ENCODE measurements at places on chromosomes 6 and 20.
A peak's percentile ranks its signal among the peaks of the same experiment; 100 is the strongest.

GRCh38 chr20:38607351-38607750, 5.7 kb downstream of the ARHGAP40 start:
- DNase-seq = no peak

DNA sequence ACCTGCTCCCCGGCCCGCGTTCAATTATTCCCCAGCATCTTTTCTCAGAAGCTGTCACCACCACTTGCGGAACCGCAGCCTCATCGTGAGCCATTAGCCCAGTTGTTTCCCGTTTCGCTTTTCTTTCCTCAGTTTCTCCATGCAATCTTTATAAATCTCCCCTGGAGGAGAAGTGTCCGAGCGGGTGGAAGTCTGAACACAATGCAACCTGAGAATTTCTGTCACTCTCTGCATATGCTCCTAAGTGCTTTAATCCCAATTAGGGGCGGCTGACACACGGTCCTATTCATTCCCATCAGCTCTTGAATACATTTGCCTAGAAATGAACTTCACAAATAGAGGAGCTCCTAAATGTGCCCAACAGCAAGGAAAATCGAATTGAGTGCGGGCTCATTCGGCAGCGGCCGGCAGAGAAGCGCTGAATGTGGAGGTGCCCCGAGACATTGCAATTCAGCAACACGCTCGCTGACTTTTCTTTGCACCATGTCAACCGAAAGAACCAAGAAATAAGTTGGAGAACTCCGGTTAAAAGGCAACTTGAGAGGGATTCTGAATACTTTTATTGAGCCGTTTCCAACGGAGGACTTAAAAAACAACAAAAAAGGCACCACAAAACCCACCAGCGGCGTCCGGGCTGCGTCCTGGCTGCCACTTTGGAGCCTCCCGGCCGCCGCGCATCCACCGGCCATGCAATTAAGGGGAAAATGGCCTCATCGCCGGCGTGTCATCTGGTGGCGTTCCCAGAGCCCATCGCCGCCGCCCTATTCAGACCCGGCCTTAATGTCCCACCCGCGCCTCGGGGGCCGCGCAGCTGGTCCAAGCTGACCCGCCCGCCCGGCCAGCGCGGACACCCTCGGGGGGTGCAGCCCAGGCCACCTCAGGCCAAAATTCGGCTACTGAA, 3.9 kb upstream of the PRDM13 start:
- DNase-seq = no peak

DNA sequence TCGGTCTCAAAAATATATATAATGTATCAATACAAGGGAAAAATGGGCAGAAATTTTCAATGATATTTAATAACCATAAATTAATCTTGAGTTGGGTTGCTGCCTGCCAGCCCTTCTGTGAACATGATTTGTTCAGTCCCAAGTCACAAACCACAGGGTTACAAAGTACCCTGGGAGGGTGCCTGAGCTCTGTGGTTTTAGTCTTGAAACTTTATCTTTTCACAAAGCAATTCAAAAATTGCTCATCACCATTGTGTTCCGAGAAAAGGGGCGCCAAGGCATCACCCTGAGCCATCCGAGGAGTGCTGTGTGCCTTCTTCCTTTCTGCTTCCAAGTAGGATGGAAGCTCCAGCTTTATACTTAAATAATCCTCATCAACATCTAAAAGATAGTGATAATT, 141.6 kb upstream of the AKAP12 start:
- DNase-seq = no peak

DNA sequence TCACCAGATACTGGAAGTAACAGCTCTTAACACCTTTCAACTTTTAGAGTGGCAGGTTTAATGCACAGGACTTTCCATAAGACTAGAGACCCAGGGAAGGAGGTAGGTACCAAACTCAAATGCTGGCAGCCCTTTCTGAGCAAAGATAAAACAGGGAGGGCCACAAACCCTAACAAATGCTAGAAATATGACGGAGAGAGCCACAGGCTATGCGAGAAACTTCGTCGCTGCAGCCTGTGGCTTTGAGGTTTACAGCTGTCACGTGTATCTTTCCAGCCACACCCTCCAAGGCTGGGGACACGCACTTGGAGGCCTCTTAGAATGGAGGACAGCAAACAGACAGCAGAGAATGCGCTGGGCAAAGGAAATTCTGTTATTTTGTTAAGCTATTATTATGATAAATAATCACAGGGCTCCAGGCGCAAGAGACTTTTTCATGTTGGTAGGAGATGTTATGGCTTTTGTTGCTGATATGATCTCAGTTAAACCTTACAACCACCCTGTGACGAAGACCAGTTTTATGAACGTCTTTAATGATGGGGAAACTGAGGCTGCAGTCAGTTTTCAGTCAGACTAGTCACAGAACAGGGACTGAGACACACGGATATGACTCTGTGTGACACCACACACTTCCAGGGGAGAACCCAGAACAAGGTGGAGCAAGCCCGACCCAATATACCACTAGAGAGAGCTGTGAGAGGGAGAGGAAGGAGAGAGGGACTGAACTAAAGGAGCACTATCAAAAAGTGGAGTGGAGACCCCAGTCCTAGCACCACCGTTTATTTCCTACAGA, 2.0 kb downstream of the TRAM2 start:
- peak; percentile 80 for DNase-seq

GRCh38 chr20:10521068-10521831, 86.1 kb downstream of the SLX4IP start:
- DNase-seq = peak; percentile 85

DNA sequence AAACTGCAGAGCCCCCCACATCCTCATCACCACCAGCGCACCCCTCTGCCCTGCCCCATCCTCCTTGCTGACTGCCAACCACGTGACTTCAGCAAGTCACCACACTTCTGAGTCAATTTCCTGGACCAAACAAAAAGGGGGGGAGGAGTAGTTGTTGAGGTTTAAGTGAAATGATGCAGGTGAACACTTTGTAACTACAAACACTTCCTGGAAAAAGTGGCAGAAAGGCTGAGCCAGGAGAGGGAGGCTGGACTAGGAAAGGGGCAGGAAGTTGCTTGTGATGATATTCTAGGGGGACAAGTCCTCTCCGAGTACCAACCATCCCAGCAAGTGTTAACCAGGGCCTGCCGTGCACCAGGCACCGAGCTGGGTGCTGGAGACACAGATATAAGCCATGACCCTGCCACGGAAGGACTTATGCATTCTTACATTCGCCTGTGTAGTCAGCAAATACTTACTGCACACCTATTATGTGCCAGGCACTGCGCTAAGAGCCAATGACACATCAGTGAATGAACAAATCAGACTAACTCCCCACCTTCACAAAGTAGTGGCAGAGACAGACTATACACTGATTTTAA, 67.3 kb downstream of the PREX1 start:
- DNase-seq = peak; percentile 47

- peak; percentile 59 for DNase-seq
Observed at GRCh38 chr6:147154454-147154853, 49.8 kb upstream of the STXBP5 start.

- no peak for DNase-seq
Observed at GRCh38 chr6:159609652-159610178, 83.3 kb downstream of the SOD2 start.
